Activated CD8-positive, alpha-beta T cell treated with anti-CD3 and anti-CD28 coated beads, Interleukin-2, amount 10 ng/mL, durations not matched to agents 7 days and 5 days (primary cell): ENCODE measurements at places on chromosomes 4 and X.

DNA sequence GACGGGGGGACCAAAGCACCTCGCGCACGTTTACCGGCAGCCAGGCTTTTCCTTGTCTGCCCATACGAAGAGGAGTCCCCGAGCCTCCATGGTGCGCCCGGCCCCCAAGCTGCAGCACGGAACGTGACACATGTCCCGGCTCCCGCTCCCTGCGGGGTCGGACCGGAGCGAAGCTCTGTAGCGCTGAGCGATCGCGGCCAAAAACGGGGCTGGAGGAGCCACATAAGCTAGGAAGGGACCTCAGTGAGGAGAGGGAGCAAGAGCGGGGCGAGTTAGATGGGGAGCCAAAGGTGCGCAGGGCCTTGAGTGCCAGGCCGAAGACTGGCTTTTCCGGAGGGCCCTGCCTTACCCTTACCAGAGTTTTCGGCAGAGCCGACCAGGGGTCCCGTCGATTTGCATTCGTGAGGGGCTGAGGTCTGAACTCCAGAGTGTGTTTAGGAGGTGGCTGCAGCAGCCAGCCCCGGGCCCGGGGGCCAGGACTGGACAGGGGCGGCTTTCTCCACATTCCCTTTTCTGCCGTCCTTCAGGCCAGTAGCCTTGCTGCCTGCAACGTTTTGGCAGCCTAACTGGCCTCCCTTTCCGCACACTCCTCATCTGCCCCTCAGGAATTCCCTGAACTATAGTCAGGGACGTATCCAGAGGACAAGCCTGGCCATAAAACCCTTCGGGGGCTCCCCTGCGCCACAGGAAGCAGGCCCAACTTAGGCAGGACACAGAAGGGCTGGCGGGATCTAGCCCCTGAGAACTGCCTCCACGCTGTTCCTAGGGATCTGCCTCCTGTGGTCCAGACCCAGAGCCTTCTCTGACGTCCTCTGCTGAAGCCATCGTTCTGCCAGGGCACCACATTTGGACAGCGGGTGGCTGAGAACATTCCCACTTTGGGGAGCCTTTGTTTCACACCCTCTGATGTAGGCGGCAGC lies 689 bp downstream of the SSR4 start:
- DNase-seq = peak; percentile 26

DNA sequence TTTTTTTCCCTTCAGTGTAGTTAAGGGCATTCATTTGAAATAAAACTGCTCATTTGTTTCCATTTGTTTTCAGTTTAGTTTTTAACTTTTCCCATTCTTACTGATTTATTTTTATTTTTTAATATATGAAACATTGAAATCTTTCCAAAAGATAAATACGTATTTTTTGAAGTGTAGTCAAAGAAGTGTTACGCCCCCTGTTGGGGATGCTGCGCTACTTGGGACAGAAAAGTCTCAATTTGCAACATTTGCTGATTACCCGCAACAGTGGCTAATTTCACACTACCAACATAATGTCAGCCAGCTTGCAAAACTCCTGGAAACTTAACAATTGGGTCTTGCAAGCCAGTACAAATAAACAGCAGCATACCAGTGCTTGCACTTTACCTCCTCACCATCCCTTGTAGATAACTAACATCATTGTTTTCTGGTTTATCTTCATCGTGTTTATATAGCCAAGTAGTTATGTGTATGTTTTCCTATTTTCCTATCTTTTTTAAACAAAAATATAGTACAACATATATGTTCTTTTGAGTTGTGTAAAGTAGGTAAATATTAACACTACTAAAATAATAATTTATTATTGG lies 158.6 kb downstream of the STPG2 start:
- no peak for DNase-seq

DNA sequence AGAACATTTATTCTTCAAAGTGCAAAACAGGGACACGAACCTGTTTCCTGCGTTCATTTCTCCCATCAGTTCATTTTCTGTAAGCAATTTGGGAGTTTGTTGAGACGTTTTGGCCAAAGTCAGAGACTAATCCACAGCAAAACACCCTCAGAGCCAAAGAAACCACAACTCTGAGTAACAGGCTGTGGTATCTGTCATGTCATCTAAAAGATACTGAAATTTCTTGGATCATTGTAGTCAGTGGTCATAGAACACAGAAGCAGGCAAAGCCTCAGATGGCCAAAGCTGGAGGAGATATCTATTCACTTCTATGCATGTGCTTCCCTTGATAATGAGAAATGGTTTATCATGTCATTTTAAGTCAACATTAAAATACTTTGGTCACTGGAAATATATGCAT lies 485.6 kb upstream of the GALNT7 start:
- DNase-seq = no peak

- DNase-seq = no peak
Observed at GRCh38 chrX:40260146-40260747, 162.5 kb upstream of the BCOR start.

- DNase-seq = no peak
Observed at GRCh38 chr4:76799140-76799539, 98.8 kb downstream of the SOWAHB start.

- no peak for DNase-seq
Observed at GRCh38 chr4:165991325-165992180, 118.5 kb downstream of the TLL1 start.

GRCh38 chr4:118280501-118281218 lies 72.1 kb downstream of the PRSS12 start:
- DNase-seq = peak; percentile 60

DNA sequence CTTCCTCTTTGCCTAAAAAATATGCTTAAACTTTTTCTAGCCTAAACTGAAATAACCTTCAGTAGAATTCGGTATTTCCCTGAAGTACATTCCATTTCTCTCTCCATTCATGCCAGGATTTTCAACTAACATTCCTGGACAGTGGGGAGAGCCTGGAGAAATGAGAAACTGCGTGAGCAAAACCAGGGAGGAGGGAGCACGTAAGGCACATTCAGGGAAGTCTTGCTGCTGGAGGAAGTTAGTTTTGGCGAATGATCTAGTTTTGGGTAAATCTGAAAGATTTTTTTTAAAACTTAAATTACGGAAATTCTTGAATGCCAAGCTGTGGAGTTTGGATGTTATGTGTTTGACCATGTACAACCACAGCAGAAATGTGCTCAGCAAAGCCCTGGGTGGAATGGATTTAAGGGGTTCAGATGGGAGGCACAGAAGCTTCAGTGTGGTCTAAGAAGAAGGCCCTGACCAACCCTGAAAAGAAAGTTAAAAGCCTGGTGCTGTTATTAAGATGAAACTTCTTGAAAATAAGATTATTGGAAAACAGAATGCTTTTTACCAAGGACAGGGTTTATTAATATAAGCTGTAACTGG lies 347.8 kb downstream of the ANK2 start:
- DNase-seq = no peak

- peak; percentile 34 for DNase-seq
Observed at GRCh38 chr4:76950956-76951671, 1.6 kb downstream of the SEPTIN11 start.

DNA sequence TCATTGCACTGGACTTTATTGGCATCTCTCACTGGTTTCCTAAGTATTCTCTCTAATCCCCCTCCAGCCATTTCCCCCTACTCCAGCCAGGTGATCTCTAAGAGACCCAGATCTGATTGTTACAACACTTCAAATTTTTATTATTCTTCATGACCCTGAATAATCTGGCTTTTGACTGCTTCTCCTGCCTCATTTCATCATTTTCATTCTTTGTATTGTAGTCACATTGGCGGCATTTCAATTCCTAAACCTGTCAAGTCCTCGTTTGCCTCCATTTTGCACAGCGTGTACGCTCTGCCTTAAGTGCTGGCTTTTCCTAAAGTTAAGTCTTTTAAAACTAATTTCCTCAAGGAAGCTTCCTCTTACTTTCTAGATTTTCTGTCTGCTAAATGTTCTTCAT lies 31.6 kb downstream of the UBE2K start:
- no peak for DNase-seq

GRCh38 chr4:98827661-98828060 lies 101.3 kb downstream of the EIF4E start:
- no peak for DNase-seq

GRCh38 chrX:65697915-65698796 lies 30.7 kb downstream of the MSN start:
- peak; percentile 85 for DNase-seq

- no peak for DNase-seq
Observed at GRCh38 chrX:82757614-82758013, 750.5 kb upstream of the POU3F4 start.

- no peak for DNase-seq
Observed at GRCh38 chr4:16663732-16664131, 234.7 kb downstream of the LDB2 start.

- peak; percentile 43 for DNase-seq
Observed at GRCh38 chr4:154743683-154744340, at the start of gene LRAT. LRAT (plus strand) TSS chr4:154744000; CDS start chr4:154744327, 327 bp downstream.

DNA sequence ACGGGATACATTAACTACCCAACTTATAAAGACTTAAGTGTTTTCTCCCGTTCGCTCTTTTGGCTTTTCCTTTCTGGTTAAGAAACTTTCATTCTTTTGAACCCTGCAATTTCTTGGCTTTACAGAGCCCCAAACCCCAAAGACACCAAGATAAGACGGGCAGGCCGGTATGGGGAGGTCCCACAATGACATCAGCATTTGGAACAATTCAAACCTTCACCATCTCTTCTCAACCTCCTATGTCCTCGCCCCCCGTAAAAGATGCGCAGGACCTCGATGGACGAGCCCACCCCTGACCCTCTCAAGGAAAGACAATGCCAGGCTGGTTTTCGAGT lies 999 bp downstream of the ZNF518B start:
- DNase-seq = no peak

DNA sequence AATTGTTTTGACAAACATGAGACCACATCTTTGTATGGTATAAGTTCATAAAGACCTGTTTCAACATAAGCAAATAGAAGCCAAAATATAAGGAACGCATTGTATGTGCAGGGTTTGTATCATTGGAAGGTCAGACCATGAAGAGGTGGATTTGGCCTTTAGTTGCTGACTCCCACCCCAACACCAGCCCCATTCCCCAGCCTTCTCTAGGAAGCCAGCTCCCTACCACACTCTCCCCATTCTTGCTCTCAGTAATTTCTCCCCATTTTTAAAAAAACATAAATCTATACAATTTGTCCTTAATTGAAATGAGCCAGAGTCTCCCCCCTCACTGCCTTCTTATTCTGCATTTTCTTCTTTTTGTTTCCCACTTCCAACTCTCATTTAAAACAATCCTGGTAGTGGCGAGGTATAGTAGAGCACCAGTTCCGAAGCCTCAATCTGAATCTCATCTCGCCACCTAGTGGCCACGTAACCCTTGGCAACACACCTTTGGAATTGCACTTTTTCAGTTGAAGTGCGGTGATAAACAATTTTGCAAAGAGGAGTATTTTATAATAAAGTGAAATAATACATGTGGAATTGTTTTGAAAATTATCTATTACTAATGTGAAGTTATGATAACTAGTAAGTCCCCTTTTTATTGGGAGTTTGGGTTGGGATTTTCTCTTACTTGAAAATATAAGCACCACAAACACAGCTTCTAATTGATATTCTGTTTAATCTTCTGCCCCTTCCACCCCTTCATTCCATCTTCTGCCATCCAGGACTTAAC lies 126.6 kb downstream of the ASB9 start:
- DNase-seq = peak; percentile 68

GRCh38 chr4:20318001-20318908 lies 66.5 kb downstream of the SLIT2 start:
- no peak for DNase-seq

DNA sequence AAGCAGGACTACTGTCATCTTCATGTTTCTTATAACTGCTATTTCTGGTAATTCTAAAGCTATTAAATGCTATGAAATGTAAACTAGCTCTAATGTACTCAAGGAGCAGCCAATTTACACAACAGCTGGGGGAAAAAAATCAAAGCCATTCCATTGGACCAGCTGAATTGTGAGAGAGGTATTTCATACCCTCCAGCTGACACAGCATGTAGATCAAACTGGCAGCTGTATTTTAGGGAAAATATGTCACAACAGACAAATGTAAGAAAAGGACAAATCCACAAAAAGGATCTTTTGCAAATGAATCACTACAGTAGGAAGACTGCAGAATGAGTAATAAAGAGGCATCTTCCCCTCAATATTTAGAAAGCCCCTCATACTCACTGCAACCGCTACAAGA lies 65.2 kb upstream of the FAM47B start:
- DNase-seq = no peak

DNA sequence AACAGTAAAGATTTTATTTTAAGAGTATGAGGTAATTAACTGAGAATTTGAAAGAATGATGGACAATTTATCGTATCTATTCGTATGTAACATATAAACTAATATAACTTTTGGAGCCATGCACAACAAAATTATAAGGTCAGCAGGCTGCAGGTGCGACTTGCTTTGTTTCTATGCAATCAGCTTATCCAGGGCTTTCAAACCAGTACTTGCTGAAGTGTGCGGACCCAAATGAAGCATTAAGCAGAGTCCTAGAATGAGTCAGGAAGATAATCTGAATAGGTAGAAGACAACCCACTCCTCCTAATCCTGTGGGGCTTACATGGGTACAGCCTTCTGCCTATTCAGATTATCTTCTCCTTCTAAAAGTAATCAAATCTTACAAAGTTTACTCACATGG lies 2.1 kb downstream of the NSD2 start:
- DNase-seq = no peak

GRCh38 chrX:100829730-100830129 lies 9.5 kb downstream of the CSTF2 start:
- DNase-seq = no peak

DNA sequence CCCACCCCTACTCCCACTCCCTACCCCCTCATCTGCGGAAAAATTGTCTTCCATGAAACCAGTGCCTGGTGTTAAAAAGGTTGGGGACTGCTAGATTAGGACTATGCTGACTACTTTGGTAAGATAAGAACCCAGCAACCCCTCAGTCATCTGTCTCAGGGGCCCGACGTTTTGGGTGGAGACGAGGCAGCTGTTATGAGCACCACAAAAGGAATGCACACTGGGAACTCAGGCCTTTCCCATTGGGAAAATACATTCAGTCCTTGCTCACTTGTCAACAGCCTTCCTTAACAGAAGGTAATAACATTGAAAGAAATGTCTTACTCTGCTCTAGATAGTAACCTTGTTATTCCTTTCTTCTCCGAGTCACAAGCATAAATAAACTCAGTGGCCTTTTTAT lies 310.8 kb downstream of the AFF2 start:
- DNase-seq = no peak

DNA sequence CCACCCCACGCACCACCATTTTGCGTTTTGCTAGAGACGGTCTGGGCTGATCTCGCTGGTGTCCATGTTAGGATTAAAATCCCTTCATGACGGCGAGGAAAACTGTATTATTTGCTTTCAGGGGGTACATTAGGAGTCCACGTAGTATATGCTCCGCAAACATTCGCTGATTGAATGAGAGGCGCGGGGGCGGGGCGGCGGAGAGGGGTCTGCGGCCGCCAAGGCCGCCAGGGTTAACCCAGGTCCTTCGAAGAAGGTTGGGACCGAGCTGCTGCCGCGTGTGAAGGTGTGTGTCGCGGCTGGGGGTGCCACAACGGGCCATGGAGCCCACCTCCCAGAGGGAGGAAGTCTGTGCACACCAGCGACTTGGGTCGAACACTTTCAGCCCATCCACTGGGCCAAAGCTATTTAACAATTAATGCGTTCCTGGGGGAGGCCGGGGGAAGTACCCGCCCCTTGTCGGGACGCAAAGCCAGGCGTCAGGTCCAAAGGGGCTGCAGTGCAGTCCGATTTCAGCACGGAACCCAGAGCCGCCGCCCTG lies 6.4 kb upstream of the PITX2 start:
- DNase-seq = no peak
